ENCODE measurements at places on chromosomes 4 and X.
A peak's percentile ranks its signal among the peaks of the same experiment; 100 is the strongest.

DNA sequence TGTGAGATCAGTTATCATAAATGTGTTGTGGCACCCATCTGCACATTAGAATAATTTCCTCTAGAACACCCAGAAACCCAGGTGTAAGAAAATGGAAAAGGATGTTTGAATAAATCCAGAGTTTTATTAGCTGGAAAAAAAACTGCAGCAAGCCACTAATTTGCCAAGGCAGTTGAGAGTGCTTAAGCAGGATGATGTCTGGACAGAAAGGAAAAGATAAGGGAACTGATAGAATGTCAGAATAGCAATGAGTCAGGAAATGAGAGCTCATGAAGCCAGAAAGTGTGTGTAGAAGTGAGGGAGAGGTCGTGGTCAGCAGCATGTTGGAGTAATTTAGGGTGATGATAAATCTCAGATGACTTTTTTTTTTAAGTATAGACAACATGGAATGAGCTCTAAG lies 15.2 kb upstream of the NEUROG2 start:
- DNase-seq: no peak

- DNase-seq: peak; percentile 20
Observed at GRCh38 chr4:56976837-56977320, 527 bp downstream of the NOA1 start.

DNA sequence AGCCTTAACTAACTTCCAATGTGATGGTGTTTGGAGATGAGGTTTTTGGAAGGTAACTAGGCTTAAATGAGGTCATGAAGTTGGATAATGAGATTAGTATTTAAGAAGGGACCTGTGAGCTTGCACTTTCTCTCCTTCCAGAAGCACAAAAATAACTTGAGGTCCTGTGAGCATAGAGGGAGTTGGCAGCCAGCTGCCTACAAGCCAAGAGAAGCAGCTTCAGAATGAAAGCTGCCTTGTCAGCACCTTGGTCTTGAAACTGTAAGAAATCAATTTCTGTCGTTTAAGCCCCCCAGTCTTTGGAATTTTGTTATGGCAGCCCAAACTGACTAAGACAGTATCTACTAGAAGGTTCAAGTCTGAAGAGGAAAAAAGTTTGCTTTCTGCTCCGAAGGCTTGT lies 280.2 kb upstream of the GALNTL6 start:
- no peak for DNase-seq

DNA sequence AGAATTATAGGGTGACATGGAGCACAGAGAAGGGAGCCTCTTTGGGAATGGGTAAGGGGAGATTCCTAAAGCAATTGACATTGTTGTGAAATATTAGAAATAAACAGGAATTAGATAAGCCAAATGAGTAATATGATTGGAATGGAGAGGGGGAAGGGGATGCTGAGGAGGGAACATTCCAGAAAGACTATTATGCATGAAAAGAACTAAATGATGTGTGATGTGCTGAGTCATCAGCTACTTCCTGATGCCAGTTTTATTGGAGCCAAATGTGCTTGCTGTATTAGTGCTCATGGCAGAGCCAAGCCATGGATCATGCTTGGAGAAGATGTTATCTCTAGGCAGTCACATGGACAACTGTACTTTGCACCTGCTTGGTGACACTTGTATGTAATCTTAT lies 189.0 kb upstream of the HCCS start:
- no peak for DNase-seq

- no peak for DNase-seq
Observed at GRCh38 chrX:16743604-16744325, 24.4 kb downstream of the SYAP1 start.

GRCh38 chr4:93031431-93032098 lies 727.8 kb downstream of the GRID2 start:
- DNase-seq: no peak

- no peak for DNase-seq
Observed at GRCh38 chr4:101039367-101039766, 308.0 kb downstream of the PPP3CA start.

DNA sequence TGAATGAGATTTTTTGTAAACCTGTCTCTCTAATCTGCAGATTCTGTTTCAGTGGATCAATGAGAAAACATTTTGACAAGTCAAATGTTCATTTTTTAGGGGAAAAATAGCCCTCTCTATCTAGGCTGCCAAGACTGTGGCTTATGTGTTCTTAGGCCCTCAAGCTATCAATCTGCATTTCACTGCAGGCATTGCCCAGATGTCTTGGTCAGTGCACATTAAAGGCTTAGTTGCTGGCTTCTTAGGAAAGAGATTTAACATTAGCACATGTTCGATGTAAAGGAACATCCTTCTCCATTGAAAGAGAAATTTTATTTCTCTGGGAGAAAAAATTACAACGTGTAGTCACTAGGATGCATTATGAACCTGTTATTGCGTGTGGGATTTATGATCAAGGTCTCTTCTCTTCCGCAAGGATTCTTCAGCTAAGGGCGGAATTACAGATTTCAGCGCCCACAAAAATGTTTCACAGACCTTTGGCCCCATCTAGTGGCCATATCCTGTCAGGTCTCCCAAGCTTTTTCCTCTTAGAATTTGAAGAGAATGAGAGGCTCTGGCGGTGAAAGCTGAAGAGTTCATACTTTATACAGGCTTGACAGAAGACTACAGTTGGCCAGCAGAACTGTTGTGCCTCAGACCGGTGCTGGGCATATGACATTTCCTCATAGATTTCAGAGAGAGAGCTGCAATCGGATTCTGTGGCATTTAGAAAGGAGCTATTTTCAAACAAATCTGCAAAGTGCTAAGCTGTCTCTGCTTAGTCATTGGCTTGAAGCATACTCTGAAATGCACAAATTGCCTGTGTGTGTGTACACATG lies 144.6 kb upstream of the NOCT start:
- peak; percentile 71 for DNase-seq

DNA sequence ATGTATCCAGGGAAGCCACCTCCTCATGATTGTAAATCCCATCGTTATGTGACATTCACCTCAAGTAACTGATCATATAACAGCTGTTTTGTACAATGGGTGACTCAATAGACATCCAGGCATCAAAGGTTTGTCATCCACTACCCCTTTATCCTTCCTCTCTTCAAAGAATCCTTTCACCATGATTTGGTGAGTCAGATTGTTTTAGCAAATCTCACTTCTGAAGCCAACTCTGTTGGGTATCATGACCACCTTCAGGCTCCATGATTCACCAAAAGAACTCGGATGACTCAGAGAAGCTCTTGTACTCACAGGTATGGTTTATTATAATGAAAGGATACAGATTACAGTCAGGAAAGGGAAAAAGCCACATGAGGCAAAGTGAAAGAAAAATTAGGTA lies 132.1 kb downstream of the PWWP3B start:
- no peak for DNase-seq
